Choroid plexus epithelial cell (primary cell): ENCODE measurements at places on chromosomes 3 and 15.
A peak's percentile ranks its signal among the peaks of the same experiment; 100 is the strongest.

DNA sequence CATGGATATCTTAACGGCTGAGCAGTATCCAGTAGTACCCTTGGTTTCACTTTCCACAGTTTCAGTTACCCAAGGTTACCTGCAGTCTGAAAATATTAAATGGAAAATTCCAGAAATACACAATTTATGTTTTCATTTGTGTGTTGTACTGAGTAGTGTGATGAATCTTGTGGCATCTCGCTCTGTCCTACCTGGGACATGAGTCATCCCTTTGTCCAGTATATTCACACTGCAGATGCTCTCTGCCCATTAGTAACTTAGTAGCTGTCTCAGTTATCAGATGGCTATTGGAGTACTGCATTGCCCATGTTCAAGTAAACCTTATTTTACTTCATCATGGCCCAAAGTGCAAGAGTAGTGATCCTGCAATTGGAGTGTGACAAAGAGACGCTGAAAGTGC is 26.1 kb downstream of the GASK1A start:
- no peak for DNase-seq

GRCh38 chr3:108099679-108100428 is 9.0 kb upstream of the CD47 start:
- no peak for DNase-seq

GRCh38 chr3:179149406-179149867 is 1.3 kb downstream of the PIK3CA start:
- peak; percentile 56 for DNase-seq

GRCh38 chr15:72195101-72195511 is 2.5 kb downstream of the GRAMD2A start:
- DNase-seq, result no peak

GRCh38 chr3:152885076-152885475 is 50.1 kb downstream of the P2RY1 start:
- no peak for DNase-seq

- DNase-seq, result no peak
Measured at GRCh38 chr15:52731732-52732470, 52.7 kb upstream of the ATOSA start.

DNA sequence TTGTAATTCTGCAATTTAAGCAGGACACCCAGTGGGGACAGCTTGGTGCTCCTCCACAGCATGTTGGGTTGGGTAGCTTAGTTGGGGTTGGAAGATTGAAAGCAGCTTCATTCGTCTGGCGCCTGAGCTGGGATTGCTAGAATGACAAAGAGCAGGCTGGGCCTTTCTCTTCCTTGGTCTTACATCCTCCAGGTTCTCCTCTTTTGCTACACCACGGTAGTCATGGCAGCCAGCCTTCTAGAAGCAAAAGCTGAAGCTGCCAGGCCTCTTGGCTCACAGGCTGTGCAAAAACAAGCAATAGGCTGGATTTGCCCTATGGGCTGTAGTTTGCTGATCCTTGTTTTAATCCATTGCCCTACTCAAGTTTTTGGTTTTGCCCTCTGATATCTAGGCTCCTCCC is 3.2 kb upstream of the ANXA2 start:
- no peak for DNase-seq

DNA sequence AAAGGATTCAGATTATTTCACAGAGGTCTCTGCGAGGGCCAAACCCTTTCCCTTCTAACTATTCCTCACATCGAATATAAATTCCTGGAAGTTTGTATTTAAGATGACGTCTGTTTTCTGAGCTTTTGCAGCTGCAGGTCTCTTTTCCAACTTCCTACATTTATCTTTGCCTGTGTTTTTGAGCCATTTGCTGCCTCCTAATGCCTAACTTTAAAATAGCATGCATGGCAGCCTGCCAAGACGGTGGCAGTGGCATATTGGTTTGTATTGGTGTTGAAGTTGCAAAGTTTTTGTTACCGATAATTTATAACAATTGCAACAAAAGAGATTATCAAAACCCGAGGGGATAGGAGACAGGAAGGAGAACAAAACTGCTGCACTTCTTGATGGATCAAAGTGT is 187.1 kb upstream of the DNAJC19 start:
- DNase-seq, result peak; percentile 53

DNA sequence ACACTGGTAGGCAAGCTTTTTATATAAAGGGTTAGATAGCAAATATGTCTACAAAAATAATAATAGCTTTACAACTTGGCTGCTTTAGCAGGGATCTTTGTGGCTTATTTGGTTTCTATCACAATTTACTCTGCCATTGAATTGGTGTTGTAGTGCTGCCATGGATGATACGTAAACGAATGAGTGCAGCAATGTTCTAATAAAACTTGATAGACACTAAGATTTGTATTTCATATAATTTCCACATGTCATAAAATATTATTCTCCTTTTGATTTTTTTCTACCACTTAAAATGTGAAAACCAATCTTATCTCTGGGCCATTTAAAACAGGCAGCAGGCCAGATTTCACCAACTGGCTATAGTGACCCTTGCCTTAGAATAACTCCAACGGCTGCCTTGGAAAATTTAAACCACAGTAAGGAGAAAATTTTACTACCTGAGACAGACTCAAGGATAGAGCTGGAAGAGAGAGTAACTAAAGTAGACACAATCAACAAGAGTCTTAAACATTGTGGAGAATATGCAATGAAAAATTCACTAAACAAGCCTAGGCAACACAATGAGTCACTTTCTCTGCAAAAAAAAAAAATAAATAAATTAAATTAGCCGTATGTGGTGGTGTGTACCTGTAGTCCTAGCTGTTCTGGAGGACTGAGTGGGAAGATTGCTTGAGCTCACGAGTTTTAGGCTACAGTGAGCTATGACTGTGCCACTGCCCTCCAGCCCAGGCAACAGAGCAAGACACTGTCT is 8.1 kb downstream of the NPHP3 start:
- no peak for DNase-seq

DNA sequence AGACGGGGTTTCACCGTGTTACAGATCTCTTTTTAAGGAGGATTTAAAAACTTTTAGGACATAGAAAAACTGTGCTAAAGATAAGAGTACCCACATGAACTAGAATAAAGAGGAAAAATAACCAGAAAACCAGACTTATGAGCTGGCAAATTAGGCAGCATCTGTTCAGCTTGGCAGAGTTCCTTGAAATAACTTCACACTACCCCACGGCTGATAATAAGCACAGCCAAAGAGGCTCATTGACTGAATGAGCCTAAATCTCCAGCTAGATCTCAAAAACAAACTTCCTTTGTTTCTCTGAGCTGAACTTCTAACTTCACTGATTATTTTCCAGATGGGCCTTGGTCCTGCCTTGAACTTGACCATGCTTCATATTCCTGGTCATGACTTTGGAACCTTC is 26.7 kb upstream of the PIK3R4 start:
- no peak for DNase-seq

DNA sequence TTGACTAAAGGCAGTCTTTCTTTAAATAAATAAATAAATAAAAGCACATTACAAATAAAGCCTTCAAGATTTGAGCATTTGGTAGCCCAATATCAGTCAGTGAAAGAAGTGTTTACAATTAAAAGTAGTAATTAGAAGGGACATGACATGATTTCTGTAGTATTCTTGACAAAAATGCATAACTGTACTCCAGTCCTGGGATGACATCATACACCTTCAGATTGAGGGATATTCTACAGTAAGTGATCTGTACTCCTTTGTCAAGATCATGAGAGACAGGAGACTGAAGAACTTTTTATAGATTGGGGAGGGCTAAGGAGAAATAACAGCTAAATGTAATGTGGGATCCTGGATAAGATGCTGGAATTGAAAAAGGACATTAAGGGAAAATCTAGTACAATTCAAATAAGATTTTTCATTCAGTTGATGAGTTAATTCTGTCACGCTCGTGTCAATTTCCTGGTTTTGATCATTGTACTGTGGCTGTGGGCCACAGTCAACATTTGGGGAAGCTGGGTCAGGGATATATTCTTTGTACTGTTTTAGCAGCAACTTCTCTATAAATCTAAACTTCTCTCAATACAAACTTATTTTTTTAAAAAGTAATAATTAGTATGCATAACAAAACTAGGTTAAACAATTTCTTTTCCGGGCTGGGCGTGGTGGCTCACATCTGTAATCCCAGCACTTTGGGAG is 314.8 kb downstream of the PTPRG start:
- DNase-seq, result peak; percentile 33
